AG08396 (cell line): ENCODE measurements at places on chromosomes 6 and 20.

- DNase-seq: no peak
Measured at GRCh38 chr6:34543421-34543820, 12.7 kb downstream of the SPDEF start.

DNA sequence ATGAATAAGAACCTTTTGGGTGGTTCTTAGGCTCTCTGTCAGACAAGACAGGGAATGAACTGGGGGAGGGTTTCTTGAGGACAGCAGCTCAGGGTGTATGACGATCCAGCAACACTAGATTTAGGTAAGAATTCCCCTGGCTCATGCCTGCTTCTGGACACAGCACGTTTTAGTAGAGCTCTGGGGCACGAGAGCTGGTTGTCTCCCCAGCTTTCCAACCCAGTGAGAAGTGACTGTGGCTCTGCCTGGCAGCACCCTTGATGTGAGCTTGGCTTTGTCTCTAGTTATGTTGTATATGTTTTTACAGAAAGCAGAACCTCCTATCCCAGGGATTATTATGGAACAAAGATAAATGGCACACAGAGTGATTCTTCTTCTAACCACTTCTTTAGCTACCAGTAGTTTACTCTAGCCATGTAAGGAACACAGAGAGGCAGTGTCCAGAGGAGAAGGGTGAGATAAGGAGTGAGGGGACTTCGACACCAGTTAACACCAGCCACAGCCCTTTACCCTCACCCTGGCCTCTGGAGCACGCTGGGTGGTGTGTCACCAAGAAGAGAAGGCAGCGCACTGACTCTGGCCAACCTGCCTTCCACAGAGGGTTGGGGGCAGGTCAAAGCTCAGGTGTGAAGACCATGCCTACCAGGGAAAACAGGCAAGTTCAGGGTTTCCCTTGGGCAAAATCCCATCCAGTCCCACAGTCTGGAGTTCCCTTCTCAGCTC lies 3.9 kb downstream of the APOBEC2 start:
- DNase-seq: no peak

- DNase-seq: no peak
Measured at GRCh38 chr20:51353491-51353890, 189.0 kb downstream of the NFATC2 start.

- peak; percentile 67 for DNase-seq
Measured at GRCh38 chr6:99330159-99330558, 19.3 kb downstream of the FAXC start.

GRCh38 chr20:13017235-13017634 lies 8.5 kb downstream of the SPTLC3 start:
- DNase-seq: no peak

GRCh38 chr6:41150671-41151070 lies 3.5 kb downstream of the TREML1 start:
- no peak for DNase-seq

GRCh38 chr6:401994-402640 lies 10.6 kb downstream of the IRF4 start:
- DNase-seq: no peak

DNA sequence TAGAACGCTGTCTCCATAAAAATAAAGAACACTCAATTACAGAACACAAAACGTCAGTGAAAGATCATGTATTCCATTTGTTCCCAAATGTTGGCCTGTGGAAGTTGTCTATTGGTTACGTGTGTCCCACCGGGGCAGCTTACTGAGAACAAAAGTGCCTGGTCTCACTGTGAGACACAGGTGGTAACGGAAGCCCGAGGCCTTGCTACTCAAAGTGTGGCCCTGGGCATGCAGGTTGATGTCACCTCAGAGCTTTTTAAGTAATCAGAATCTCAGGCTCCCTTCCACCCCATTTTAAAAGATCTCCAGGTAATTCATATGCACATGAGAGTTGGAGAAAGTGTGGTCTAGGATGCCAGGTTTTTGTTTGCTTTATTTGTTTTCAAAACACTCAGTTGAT lies 422.5 kb upstream of the OPRM1 start:
- no peak for DNase-seq

DNA sequence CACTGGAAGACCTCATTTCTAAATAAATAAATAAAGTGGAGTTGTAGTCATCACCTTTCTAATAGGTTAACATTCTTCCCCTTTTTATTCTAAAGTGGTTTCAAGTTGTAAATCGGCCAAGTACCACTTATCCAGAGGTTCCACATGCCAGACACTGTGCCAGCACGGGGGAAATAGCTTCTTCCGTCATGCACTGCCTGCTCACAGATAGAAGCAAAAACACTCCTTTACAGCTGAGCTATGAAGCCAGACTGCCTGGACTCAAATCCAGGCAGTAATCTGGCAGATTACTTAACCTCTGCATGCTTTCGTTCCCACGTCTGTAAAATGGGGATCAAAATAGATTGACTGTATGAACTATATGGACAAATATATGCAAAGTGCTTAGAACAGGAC lies 17.2 kb upstream of the SCML4 start:
- DNase-seq: no peak

DNA sequence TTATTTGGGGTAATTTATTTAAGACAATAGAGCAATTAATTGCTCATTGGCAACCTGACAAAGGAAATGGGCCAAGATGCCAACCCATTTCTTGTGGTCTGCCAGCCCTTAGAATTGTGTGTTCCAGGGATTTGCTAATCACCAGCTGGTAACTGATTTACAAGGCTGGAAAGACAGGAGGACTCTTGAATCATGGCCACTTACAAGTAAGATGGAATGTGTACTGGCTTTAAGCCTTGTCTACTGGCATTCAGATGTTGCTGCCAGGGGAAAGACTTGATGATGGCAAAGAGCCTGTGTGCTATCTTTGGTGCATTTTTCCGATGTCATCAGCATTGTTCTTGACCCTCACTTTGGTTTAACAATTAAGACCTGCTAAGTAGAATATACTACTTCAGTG lies 91.0 kb downstream of the BCKDHB start:
- DNase-seq: no peak
